ENCODE measurements at places on chromosomes 3 and 15. TPM values are rescaled to one million over a fixed set of nuclear protein-coding genes. Genes with fewer than 3 reads are reported as not detected.

GRCh38 chr3:188150982-188151381, 3.0 kb upstream of the LPP start:
- no peak overlapping the region for H3K27ac ChIP-seq
- no peaks in the 10 kb centered on the region for H3K27me3 ChIP-seq
- H3K36me3 ChIP-seq, result peaks cover 4% of the 10 kb centered on the region
- no peak overlapping the region for H3K4me3 ChIP-seq
- H3K4me1 ChIP-seq, result peaks cover 52% of the 10 kb centered on the region

DNA sequence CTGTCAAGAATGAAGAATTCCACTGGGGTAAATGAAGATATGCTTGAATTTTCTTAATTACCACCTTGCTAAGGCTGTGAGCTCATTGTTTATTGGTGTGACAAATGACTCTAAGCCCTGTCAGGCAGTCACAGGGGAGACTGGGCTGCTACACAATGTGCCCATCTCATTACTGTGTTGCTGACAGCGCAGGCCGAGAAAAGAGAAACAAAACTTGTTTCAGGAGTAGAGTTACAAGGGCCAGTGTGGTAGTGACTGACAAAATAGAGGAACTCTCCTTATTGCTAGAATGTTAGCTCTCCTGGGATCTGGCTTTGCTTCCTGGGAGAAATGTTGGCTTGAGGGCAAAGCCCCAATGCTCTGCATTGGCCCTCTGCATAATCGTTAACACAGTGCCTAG, 130.4 kb upstream of the CRBN start:
- H3K27me3 ChIP-seq, result peaks cover 3% of the 10 kb centered on the region
- no peaks in the 10 kb centered on the region for H3K36me3 ChIP-seq
- H3K27ac ChIP-seq, result no peak overlapping the region
- no peaks in the 10 kb centered on the region for H3K4me1 ChIP-seq

GRCh38 chr15:90214553-90215196, 13.5 kb downstream of the SEMA4B start:
- no peaks in the 10 kb centered on the region for H3K27me3 ChIP-seq
- H3K4me3 ChIP-seq, result no peak overlapping the region
- no peak for DNase-seq

DNA sequence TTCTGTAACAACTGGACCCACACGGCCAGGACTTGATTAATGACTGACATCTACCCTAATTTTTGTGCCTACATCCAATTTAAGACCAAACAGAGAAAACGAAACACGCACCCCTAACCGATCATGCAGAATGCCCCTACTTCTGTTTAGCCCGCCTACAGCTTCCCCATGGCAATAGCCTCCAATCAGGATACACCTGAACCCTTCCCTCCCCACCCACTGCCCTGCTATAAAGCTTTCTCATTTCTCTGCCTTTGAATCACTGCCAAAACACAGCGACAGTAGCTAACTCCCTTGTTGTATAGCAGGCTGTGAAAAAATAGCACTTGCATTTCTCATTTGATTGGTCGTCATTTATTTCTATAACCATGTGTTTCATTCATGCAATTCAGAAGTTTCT, 45.2 kb upstream of the DPPA4 start:
- no peak overlapping the region for H3K27ac ChIP-seq
- H3K36me3 ChIP-seq, result no peaks in the 10 kb centered on the region
- no peaks in the 10 kb centered on the region for H3K27me3 ChIP-seq

Gene TUSC7
- not detected for total RNA-seq

Gene GCNT3
- total RNA-seq, result not detected

Gene DNASE1L3
- not detected for total RNA-seq

Gene ITIH1
- total RNA-seq, result not detected

Data from activated CD4-positive, alpha-beta T cell treated with anti-CD3 and anti-CD28 coated beads, Interleukin-2, amount 10 ng/mL, durations not matched to agents 7 days and 5 days (primary cell).